ENCODE measurements at places on chromosomes 3 and 15.

DNA sequence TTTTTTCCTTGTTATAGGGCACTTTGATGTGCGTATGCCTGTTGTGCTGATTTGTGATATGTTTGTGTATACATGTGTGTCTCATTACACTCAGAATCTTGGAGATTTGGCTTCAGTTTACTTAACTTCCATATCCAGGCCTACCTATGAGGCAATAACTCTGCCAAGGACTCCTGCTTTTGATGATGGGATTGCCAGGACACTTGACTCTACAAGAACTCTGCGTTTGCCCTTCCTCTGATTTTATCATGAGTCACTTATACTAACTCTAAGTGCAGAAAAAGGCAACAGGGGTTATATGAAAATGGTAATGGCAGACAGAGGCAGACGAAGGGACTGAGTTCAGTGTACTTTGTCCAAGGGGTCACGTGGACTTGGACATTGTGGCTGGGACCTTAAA lies 33.6 kb downstream of the MCTP2 start:
- no peak for DNase-seq

- no peak for DNase-seq
Measured at GRCh38 chr15:93246266-93247242, 157.5 kb upstream of the RGMA start.

DNA sequence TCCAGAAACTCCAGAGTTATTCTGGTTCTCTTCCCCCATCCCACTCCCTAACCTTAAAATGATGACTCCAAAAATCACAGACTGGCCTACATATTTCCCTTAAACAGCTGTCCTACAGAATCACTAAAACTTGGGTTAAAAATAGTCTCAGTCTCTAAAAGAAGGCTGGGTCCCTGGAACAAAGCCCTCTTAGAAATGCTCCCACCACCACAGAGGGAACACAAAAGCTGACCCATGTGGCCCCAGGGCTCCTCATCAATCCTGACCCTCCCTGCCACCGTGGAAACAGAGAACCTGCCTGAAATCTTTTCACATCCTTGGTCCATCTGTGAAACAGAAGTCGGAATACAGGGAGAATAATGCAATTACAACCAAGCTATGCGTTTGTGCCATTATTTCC lies 55.7 kb upstream of the DCLK3 start:
- peak; percentile 36 for DNase-seq

DNA sequence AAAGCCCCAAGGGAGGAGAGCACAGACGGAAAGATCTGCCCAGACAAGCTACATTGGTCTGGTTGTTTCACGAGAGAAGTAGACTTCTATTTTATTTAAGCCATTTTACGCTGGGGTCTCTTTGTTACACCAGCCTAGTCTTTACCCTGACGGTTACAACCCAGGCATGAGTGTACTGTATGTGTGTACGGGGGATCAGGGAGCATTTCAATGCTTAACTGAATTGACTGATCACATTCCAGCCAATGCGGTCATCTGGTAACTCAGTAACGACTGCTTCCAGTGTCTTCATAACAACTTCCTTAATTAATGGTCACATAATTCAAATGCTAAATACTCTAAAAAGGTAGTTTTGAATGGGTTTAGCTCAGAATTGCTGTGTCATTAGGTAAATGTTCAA lies 288.6 kb downstream of the FOXP1 start:
- DNase-seq, result no peak

DNA sequence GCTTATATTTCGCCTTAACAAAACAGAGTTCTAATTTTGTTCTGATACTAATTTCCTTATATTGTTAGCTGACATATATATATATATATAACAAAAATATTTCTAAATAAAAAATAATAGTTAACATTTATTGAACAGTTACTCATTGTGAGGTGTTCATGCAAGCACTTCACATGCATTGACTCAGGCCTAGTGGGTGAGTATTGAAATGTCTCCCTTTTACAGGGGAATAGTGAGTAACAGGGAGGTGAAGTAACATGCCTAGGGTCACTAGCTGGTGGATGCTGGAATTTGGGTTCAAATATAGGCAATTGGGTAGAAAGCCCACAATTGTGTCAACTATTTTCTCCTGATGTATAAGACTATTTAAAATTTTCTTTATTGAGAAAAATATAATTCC lies 102.6 kb upstream of the ZPLD1 start:
- no peak for DNase-seq

- no peak for DNase-seq
Measured at GRCh38 chr15:97692301-97693015, 268.0 kb upstream of the ARRDC4 start.

DNA sequence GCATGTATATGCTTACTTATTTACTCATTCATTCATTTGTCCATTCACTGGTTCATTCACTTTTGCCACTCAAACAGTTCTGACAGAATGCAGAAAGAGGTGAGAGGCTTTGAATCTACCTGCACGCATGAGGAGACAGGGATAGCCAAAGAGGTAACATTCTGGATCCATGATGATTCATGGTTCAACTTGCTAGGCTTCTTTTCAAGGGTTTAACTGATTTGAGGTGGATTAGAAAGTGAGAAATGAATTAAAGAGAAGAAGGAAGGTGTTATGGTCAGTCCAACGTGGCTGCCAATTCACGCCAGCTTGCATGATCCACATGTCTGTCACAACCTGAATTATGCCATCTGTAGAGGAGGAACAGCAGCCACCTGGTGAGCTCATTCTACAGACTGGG lies 260.6 kb downstream of the ARRDC4 start:
- DNase-seq, result no peak

DNA sequence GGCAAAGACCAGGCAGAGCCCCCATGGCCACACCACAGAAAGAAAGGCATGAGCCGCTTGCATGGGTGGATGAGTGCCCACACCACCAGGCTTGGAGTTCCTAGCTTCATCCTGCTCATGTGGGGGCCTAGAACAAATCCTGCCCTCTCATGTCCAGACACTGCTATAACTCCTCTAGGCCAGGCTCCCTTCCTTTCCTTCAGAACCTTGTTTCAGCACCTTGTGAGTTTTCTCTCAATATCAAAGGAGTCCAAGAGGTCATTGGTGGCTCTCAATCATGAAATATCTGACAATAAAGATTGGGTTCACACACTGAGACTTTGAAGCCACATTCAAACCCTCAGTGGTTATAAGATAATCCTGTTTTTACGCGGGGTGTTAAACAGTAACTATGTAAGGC lies 12.7 kb downstream of the SLC6A20 start:
- DNase-seq, result no peak

- no peak for DNase-seq
Measured at GRCh38 chr3:195184716-195185421, 86.1 kb downstream of the XXYLT1 start.

GRCh38 chr3:90052425-90052950 lies 945.1 kb downstream of the EPHA3 start:
- no peak for DNase-seq

GRCh38 chr3:98784666-98785600 lies 21.8 kb downstream of the ST3GAL6 start:
- DNase-seq, result no peak

DNA sequence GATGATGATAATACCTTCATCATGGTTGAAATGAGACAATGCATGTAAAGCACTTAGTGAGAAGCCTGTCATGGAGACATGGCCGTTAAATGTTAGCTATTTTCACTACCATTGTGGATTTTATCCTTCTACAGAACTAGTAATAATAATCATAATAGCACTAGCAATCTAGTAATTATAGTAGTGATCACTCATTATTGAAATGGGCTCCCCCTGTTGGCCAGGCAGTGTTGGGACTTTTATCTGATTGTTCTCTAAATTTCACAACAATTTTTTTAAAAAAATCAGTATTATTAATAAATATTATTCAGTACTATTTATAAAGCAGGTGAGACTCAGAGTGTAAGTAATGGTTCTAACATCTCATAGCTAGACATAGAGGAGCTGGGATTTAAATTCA lies 396.3 kb downstream of the IL5RA start:
- DNase-seq, result no peak

- no peak for DNase-seq
Measured at GRCh38 chr3:60980342-60980692, 270.9 kb downstream of the FHIT start.
